ENCODE measurements at places on chromosomes 1 and 21. TPM values are rescaled to one million over a fixed set of nuclear protein-coding genes. Genes with fewer than 3 reads are reported as not detected.
A peak's percentile ranks its signal among the peaks of the same experiment; 100 is the strongest.

ATAD3B gene
- 39.4 TPM for total RNA-seq

CATSPERE gene
- total RNA-seq = 0.49 TPM

GBP7 gene
- 0.20 TPM for total RNA-seq

NCAM2 gene
- total RNA-seq = not detected

OR10J4 gene
- not detected for total RNA-seq

SMCP gene
- not detected for total RNA-seq

HTR1D gene
- total RNA-seq = not detected

TMEM125 gene
- total RNA-seq = not detected

DNA sequence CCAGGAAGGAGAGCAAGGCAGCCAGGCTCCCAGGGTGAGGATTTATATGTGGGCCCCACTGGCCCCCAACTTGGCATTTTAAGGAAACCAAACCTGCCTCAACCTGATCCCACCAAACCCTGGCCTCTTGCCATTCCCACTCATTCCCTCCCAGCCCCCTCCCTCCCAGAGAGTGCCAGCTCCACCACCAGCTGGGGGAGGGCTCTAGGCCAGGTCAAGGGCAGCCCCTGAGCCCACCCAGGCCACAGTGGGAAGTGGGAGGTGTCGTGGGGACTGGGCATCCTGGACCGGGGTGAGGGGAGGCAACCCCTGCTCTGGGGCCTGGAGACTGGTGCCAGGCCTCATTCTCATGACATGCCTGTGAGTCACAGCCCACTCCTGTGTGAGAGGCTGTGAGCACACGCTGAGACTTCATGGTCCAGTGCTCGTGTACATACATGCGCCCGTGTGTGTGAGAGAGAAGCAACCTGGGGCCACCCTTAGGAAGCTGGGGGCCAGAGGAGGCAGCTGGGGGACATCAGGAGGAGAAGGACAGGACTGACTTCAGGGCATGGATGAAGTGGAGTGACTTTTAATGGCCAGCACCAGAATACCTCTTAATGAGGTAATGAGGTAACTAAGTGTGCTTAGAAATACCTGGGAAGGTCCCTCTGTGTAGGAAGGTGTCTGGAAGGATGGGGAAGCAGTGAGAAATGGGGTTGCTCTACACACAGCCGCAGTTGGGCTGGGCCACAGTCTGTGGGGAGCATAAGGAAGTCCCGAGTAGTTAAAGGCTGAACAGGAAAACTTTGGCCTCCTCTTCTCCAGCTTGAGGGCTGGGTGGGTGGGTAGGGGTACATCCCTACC lies at the start of gene S100A2:
Gene S100A2 (minus strand): TSS at position 316 of the 846 bp plus-strand sequence. CDS start 1,967 bp downstream, outside the sequence.
- H3K36me3 ChIP-seq = no peaks in the 10 kb centered on the region
- no peaks in the 10 kb centered on the region for H3K27me3 ChIP-seq
- H3K4me1 ChIP-seq = peaks cover 36% of the 10 kb centered on the region
- no peak within 1 kb of the TSS for H3K4me3 ChIP-seq
- H3K27ac ChIP-seq = peak within 1 kb of the TSS; percentile 60

DNA sequence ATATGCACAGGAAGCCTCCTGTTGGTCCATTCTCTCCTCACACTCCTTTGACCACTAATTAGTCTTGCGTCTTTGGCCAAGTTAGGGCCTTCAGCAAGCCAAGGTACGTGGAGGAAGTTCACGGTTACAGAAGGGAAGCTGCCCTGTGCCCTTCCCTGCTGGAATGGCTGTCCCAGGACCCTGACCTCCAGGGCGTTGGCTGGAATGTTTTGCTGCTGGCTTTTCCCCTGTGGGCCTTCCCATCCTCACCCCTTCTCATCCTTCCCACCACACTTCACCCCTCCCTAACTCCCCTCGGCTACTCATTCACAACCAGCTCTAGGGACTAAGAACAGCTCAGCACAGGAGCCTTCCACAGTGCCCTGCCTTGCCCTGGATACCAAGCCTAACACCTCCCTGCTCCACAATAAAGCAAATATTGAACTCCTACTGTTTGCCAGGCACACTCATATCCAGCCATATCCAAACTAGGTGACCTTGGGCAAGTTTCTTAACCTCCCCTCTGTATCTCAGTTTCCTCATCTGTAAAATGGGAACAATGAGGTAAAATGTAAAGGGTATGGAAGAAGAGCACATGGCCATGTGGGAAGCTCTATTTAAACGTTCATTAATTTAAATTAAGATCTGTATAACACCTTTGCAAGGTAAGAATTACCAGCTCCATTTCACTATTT lies 8.8 kb upstream of the CDCP2 start:
- no peaks in the 10 kb centered on the region for H3K36me3 ChIP-seq
- no peak overlapping the region for H3K4me3 ChIP-seq
- no peak for DNase-seq
- H3K4me1 ChIP-seq = no peaks in the 10 kb centered on the region

GRCh38 chr1:223304931-223305330 lies 59.0 kb downstream of the SUSD4 start:
- DNase-seq = no peak
- H3K4me3 ChIP-seq = no peak overlapping the region
- H3K36me3 ChIP-seq = no peaks in the 10 kb centered on the region
- H3K4me1 ChIP-seq = no peaks in the 10 kb centered on the region
- H3K27ac ChIP-seq = no peak overlapping the region

DNA sequence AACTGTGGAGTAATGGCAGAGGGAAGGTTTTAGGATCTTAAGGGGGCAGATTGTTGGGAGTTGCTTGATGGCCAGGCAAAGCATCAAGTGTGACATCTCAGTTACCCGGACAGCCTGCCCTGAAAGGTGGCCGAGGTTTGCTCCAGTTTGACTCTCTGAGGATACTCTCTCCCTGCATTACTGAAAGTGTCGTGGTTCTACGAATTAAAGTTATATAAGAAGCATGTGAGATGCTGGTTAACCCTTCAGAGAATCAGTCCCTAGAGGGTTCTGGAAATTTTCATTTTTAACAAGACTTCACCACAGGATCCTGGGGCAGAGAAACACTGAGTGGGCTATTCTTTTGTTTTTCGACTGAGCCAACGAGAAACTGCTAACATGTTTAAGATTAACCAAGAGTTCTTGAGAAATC lies 689 bp upstream of the ZNF644 start:
- H3K4me1 ChIP-seq = peaks cover 46% of the 10 kb centered on the region
- H3K36me3 ChIP-seq = no peaks in the 10 kb centered on the region
- DNase-seq = no peak
- no peaks in the 10 kb centered on the region for H3K27me3 ChIP-seq
- H3K27ac ChIP-seq = peak overlapping the region; percentile 99
- H3K4me3 ChIP-seq = peak overlapping the region; percentile 86

- H3K4me3 ChIP-seq = no peak overlapping the region
- DNase-seq = no peak
- H3K27me3 ChIP-seq = no peaks in the 10 kb centered on the region
- no peaks in the 10 kb centered on the region for H3K36me3 ChIP-seq
- H3K27ac ChIP-seq = no peak overlapping the region
Measured at GRCh38 chr1:77316006-77316405, 34.2 kb downstream of the AK5 start.

- peaks cover 44% of the 10 kb centered on the region for H3K4me1 ChIP-seq
- no peak overlapping the region for H3K4me3 ChIP-seq
- H3K27ac ChIP-seq = no peak overlapping the region
- DNase-seq = no peak
- H3K36me3 ChIP-seq = no peaks in the 10 kb centered on the region
Measured at GRCh38 chr1:44408632-44409602, 3.9 kb downstream of the RNF220 start.

DNA sequence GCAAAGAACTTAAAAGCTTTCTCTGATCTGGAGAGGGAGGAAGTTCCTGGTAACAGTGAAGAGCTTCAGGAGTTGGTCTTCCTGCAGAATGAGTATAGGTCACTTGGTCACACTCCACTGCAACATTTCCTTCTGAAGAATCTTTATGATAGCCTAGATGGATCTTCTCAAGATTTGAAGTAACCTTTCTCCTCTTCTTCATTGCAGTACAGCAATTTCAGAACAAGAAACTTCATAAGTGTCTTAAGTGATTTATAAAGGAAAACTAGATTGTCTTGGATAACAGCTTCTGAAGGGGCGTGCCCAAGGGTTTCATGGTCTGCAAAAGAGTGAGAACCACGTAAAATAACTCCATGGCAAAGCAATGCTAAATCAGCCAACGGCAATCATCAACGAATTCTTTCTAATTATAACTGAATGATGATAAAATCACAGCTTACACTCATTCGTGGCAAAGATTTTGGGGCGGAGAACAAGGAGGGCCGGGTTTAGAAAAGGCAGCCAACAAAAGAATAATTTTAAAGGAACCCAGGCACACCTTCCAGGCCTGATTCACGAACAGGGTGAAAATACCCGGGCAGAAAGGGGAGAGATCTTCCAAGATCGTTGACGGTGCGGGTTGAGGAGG lies 53.9 kb upstream of the ASPM start:
- H3K27ac ChIP-seq = peak overlapping the region; percentile 94
- H3K36me3 ChIP-seq = no peaks in the 10 kb centered on the region
- DNase-seq = no peak
- peak overlapping the region; percentile 85 for H3K4me3 ChIP-seq
- H3K4me1 ChIP-seq = peaks cover 63% of the 10 kb centered on the region

DNA sequence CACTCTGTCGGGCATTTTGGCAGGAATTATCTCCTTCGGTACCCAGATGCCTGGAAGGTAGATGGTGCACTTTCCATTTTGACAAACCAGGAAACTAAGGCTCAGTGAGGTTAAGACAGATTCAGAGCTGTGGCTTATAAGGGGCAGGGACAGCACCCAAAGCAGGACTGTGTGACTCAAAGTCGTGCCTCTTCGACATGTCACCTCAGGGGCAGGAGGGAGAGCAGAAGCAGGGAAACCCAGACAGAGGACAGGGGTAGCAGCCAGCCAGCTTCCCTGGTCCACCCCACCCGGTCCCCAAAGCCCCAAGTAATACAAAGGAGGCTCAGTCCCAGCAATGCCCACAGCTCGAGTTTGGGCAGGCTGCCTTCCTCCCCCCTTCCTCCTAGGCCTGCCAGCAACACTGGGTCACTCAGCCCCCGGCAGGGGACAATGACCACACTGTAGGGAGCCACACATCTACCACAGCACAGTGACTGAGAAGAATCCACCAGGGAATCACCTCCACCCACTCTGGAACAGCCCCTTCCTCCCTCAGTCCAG lies 2.5 kb downstream of the RHOC start:
- H3K4me3 ChIP-seq = no peak overlapping the region
- H3K27ac ChIP-seq = peak overlapping the region; percentile 39
- H3K4me1 ChIP-seq = peaks cover 48% of the 10 kb centered on the region
- H3K27me3 ChIP-seq = no peaks in the 10 kb centered on the region

DNA sequence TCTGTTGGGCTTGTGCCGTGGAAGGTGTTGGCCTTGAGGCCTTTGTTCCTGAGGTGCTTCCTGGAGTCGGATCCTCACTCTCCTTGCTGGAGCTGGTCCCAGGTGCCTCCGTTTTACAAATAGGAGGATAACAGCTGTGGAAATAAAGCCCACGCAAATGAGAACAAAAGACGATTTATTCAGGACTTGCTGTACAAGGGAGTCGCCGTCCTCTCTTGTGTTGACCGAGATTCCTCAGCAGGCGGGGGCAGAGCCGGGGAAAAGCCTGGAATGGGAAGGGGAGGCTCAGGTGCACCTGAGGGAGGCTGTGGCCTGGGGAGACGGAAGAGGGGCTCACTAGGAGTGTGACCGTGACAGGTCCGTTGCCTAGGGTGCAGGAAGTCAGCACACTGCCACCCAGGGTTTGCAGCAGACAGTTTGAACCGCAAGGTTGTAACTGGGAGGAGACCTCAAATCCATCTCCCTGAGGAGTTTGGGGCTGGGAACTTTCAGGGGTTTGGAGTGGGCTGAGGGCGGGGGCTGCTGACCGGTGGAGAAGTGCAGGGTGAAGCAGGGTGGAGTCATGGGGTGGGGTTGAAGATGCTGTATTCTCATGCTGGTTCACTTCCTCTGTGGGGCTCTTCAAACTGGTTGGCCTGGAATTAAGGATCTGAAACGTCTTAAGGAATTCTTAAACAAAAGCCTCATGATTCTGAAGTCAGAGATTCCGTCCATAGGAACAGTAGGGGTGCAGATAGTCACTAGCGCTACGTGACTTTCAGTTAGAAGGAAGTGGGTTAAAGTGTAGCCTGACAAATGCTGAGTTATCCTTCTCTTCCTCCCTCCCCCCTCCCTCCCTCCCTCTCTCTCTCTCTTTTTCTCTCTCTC lies 2.6 kb upstream of the CSTB start:
- DNase-seq = peak; percentile 57
- peaks cover 31% of the 10 kb centered on the region for H3K4me1 ChIP-seq
- H3K27ac ChIP-seq = no peak overlapping the region

DNA sequence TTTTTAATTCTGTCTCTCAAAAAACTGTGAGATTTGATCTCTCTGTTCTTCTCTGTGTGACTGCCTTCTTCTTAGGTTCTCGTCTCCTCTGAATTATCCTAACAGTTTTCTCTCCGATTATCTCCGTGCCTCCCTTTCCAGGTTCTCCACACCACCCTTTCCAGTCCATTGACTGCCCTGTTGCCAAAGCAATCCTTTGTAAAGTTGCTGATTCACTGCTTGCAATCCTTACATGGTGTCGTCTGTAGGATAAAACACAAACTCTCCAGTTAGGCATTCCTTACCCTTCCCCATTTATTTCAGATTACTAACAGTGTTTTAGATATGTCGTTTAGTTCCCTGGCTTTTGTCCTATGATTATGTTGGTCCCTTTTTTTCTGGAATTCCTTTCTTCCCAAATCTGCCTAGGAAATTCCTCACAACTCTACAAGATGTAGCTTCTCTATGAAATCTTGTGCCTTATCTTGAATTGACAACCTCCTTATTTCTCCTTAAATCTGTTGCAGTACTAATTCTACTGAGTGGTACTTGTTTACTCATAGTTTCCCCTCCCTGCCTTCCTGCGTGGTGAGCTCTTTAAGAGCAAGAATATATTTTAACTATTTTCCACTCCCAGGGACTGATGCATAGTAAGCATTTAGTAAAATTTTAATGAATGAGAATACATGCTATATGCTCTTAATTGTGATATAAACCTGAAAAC lies 22.3 kb downstream of the RCOR3 start:
- peaks cover 68% of the 10 kb centered on the region for H3K36me3 ChIP-seq
- no peaks in the 10 kb centered on the region for H3K4me1 ChIP-seq
- no peak overlapping the region for H3K27ac ChIP-seq
- DNase-seq = no peak
- no peaks in the 10 kb centered on the region for H3K27me3 ChIP-seq
- no peak overlapping the region for H3K4me3 ChIP-seq

DNA sequence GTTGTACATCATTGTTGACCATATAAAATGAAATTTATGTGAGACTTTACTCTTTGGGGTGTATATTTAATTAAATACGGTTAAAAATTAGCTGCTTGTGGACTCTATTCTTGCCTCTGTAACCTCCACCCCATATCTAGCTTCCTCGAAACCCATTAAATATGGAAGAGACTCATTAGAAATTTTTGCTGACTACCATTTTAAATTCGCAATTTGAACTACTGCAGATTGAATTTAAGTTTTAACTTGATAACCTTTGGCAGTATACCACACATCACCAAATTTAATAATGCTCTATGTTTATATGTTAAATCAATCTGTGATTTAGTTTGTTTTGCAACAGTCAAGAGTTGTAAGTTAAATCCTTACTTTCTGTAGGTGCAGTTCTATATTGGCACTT lies 88.5 kb upstream of the QSOX1 start:
- H3K27me3 ChIP-seq = no peaks in the 10 kb centered on the region
- no peak overlapping the region for H3K4me3 ChIP-seq
- H3K4me1 ChIP-seq = no peaks in the 10 kb centered on the region

DNA sequence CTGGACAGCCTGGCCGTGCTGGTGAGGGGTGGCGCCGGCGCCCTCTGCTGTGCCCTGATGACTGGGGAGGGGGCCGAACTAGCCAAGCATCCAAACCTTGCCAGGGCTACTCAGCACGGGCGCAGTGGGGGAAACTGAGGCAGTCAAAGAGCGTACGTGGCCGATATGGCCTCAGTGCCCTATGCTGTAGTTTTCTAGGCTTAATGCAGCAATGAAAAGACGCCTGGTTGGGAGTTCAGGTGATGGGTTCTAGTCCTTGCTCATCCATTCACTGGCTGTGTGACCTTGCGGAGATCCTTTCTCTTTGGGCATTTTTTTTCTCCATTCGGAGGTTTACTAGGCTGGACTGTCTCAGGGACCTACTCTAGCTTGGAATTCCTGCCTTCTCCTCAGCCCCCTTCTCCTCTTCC lies 822 bp downstream of the MTX1 start:
- H3K4me1 ChIP-seq = peaks cover 27% of the 10 kb centered on the region
